ENCODE measurements at places on chromosomes 16 and 17.

- DNase-seq, result no peak
Observed at GRCh38 chr16:48353565-48354163, 31.5 kb downstream of the SIAH1 start.

- DNase-seq, result no peak
Observed at GRCh38 chr17:4497101-4497824, 1.4 kb upstream of the SPNS2 start.

GRCh38 chr16:4496305-4496704 is 20.1 kb downstream of the HMOX2 start:
- DNase-seq, result no peak

- DNase-seq, result no peak
Observed at GRCh38 chr17:2964831-2965230, 98.6 kb downstream of the OR1D5 start.

Data from epithelial cell of prostate (primary cell).